ENCODE measurements at places on chromosomes 12 and 14.
A peak's percentile ranks its signal among the peaks of the same experiment; 100 is the strongest.

GRCh38 chr14:75285331-75285730 lies 6.7 kb downstream of the FOS start:
- DNase-seq: no peak

GRCh38 chr14:88562831-88563686 lies at the start of gene ZC3H14:
ZC3H14 (plus strand) TSS chr14:88563037; CDS start chr14:88563134, 97 bp downstream.
- DNase-seq: peak; percentile 88

GRCh38 chr12:46523863-46524770 lies 151.5 kb upstream of the SLC38A2 start:
- DNase-seq: no peak

GRCh38 chr14:77313371-77313770 lies 7.3 kb downstream of the POMT2 start:
- DNase-seq: no peak

- no peak for DNase-seq
Measured at GRCh38 chr14:99522025-99522401, 40.8 kb downstream of the CCNK start.

GRCh38 chr14:57302883-57303282 lies 34.1 kb downstream of the AP5M1 start:
- DNase-seq: no peak

GRCh38 chr12:54040148-54040494 lies 7.3 kb downstream of the HOXC5 start:
- DNase-seq: no peak

DNA sequence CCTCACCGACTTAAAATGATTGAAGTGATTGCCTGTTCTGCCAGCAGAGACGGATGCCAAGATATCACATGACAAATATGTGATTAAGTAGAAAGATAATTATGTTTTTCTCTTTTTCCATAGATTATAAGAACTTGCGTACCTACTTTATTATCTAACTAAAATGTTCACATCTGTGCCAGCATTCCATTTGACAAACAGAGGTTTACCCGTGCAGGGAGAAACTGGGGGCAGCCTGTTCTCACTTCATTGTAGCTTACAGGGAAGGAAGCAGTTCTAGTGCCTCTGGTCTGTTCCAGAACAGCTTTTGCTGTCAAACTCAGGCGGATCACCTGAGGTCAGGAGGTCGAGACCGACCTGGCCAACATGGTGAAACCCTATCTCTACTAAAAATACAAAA lies 29.6 kb downstream of the CCDC62 start:
- DNase-seq: no peak

- DNase-seq: no peak
Measured at GRCh38 chr12:68501226-68501625, 109.5 kb upstream of the RAP1B start.

DNA sequence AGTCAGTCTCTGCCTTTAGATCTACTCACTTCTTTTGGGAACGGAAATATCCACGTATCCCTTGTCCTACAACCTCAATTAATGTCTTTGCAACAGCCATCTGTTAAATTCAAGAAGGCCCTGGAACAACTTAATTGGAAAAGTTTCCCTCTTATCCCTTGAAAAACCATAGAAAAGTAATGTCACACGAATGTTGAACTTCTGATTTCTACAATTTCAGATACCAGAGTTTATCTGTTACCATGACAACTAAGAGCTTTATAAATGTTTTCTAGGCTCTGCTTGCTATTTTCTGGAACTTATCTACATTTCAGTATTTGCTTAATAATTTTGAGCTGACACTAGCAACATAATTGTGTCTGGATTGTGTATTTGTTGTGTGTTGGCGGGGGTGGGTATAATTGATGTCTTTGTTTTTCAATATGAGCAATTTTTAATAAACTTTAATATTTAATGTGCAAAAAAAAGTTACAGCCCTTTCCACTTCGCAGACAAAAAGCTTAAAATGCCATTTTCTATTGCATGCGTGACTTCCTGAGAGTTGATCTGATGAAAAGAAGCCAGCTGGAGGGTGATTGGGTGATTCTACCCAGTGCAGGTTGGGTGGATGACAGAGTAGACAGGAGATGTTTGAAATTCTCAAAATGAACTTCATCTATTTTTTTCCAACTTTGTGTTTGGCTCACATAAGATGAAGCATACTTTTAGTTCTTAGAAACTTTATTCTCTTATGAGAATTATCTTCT lies 11.8 kb upstream of the EDDM3A start:
- no peak for DNase-seq

Data from NCI-H748 treated with DMSO at 0.1 percent for 48 hours (cell line).